Aorta (tissue), 5 donors: ENCODE measurements at places on chromosomes 16 and 17.
A peak's percentile ranks its signal among the peaks of the same experiment; 100 is the strongest.

- no peak for DNase-seq
- H3K36me3 ChIP-seq, result no peaks in the 10 kb centered on the region
- no peaks in the 10 kb centered on the region for H3K4me1 ChIP-seq
- H3K4me3 ChIP-seq, result no peak overlapping the region
- no peaks in the 10 kb centered on the region for H3K27me3 ChIP-seq
- H3K27ac ChIP-seq, result no peak overlapping the region
These were observed 1.2 kb upstream of the EFNB3 start for GRCh38 chr17:7703584-7704479.

- H3K27ac ChIP-seq, result no peak overlapping the region
- no peak for DNase-seq
- no peak overlapping the region for H3K4me3 ChIP-seq
- no peaks in the 10 kb centered on the region for H3K36me3 ChIP-seq
These were observed 581.7 kb downstream of the MAF start for GRCh38 chr16:79018650-79019429.

DNA sequence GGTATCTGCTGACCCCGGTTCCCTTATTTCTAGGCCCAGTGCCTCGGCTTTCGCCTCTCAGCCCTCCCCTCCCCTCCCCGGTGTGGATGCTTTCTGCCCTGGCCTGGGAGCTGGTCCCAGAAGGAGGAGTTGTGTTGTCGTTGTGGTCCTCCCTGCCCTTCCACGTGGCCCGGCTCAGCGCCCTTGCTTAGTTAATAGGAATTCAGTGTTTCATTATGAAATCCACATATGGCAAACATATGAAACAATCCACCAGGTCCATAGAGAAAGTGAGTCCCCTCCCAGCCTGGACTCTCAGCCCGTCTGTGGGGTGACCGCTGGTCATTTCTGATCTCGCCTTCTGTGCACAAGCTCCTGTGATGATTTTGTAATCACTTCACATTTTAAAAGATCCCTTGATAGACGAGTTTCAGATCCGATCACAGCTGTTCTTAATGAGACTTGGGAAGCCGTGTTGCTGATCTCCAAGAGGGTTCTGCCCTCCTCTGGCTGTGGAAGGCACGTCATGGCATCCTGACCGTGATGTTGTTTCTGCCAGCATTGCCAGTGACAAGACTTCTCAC, 112.1 kb downstream of the BANP start:
- no peak overlapping the region for H3K4me3 ChIP-seq
- no peaks in the 10 kb centered on the region for H3K4me1 ChIP-seq
- H3K27ac ChIP-seq, result peak overlapping the region; percentile 28
- peak; percentile 82 for DNase-seq
- H3K36me3 ChIP-seq, result no peaks in the 10 kb centered on the region

- H3K36me3 ChIP-seq, result no peaks in the 10 kb centered on the region
- no peaks in the 10 kb centered on the region for H3K4me1 ChIP-seq
- no peak overlapping the region for H3K27ac ChIP-seq
- H3K27me3 ChIP-seq, result no peaks in the 10 kb centered on the region
- H3K4me3 ChIP-seq, result no peak overlapping the region
- peak; percentile 70 for DNase-seq
These were observed 92.8 kb downstream of the AMFR start for GRCh38 chr16:56332464-56333079.

DNA sequence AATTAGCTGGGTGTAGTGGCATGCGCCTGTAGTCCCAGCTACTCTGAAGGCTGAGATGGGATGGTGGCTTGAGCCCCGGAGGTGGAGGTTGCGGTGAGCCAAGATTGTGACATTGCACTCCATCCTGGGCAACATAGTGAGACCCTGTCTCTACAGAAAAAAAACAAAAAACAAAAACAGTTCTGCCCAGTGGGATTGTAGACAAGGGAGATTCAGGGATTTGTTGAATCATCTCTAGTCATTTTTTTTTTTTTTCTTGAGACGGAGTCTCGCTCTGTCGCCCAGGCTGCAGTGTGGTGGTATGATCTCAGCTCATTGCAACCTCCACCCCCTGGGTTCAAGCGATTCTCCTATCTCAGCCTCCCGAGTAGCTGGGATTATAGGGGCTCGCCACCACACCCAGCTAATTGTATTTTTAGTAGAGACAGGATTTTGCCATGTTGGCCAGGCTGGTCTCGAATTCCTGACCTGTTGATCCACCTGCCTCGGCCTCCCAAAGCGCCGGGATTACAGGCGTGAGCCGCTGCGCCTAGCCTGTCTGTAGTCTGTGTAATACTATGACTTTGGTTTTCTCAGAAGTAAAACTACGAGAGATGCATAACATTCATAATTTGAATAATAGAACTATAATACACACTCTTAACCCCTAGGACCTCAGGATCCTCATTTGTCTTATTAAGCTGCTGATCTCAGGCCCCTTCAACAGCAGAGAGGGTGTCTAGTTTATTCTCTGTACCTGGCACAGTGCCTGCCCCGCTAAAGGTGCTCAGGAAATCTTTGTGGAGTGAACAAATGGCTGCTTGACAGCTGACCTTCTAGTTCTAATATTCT, 1.4 kb downstream of the TEN1 start:
- no peaks in the 10 kb centered on the region for H3K27me3 ChIP-seq
- peak overlapping the region; percentile 47 for H3K27ac ChIP-seq
- peak; percentile 27 for DNase-seq
- no peaks in the 10 kb centered on the region for H3K36me3 ChIP-seq
- H3K4me3 ChIP-seq, result no peak overlapping the region
